ENCODE measurements at places on chromosomes 16 and 17. TPM values are rescaled to one million over a fixed set of nuclear protein-coding genes. Genes with fewer than 3 reads are reported as not detected.

The WFDC1 gene
- total RNA-seq, result 0.30 TPM

The DRC7 gene
- total RNA-seq, result not detected

The CCL18 gene
- not detected for total RNA-seq

The NPIPA3 gene
- 0.24 TPM for total RNA-seq

DNA sequence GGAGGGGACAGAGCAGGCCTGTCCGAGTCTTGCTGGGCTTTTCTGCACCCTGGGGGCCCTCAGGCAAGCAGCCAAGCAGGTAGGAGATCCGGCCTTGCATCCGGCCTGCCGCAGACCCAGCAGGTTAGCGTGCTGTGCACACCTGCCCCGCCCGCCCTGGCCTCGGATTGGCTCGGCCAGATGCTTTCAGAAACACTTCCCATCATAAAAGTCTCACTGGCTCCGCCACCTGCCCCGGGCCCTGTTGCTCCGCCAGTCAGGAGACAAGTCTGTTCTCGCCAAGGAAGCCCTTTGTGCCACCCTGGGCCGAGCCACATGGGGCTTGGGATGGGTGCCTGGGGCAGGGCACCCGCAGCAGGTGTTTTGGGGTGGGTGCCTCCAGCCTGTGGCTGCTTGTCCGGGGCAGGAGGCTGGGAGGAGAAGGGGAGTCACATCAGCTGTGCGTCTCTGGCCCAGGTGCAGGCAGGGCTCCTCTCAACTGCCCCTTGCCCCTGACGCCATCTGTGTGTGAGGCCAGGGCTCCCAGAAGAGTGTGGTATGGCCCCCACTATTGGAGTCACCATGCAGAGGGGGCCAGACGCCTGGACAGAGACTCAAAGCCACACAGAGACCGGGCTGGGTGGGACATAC lies 228.2 kb upstream of the GSE1 start:
- DNase-seq, result no peak

GRCh38 chr16:4392382-4393239 lies 21.0 kb downstream of the VASN start:
- DNase-seq, result peak; percentile 82

DNA sequence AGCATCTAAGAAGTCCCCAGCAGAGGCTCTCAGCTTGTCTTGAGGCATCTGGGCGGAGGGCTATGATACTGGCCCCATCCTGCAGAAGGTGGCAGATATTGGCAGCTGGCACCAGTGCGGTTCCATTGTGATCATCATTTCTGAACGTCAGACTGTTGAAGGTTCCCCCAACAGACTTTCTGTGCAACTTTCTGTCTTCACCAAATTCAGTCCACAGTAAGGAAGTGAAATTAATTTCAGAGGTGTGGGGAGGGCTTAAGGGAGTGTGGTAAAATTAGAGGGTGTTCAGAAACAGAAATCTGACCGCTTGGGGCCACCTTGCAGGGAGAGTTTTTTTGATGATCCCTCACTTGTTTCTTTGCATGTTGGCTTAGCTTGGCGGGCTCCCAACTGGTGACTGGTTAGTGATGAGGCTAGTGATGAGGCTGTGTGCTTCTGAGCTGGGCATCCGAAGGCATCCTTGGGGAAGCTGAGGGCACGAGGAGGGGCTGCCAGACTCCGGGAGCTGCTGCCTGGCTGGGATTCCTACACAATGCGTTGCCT lies at the start of gene CIITA:
CIITA (plus strand) TSS at position 404 of the 543 bp plus-strand sequence; CDS start at position 533, 129 bp downstream.
- DNase-seq, result peak; percentile 92

The STH gene
- not detected for total RNA-seq

The ZPBP2 gene
- not detected for total RNA-seq

- no peak for DNase-seq
These were observed 74.7 kb upstream of the TBX2 start for GRCh38 chr17:61324950-61325349.

DNA sequence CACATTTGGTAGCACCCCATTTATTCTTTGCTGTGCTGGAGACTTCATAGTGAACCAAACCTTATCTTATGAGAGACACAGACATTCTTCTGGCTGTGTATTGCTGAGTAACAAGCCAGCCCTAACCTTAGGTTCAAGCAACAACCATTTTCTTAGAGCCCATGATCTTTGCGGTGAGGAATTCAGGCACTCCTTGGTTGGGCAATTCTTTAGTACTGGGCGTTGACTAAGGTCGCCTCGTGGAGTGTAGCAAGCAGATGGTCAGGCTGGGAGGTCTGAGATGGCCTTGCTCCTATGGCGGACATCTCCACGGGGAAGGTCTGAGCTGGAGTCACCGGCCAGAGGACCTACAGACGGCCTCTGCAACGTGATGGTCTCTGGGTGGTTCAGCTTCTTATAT lies 43.1 kb downstream of the ARSG start:
- DNase-seq, result no peak

DNA sequence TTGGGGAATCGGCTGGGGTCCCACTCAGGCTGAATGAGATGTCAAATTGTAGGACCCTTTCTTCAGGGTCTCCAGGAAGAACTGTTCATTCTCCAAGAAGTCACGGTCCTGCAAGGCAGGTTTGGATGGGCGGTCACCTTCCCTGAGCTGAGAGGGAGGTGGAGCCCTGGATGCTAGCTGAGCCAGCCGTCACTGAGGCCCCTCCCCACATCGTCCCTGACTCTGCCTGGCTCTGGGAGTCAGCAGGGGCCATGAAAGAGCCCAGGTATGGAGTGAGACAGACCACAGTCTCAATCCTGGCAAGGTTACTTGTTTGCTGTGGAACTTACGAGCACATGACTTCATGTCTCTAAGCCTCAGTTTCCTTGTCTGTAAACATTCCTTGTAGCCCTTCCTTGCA lies 6.0 kb upstream of the MRPL38 start:
- no peak for DNase-seq

- no peak for DNase-seq
These were observed 98.1 kb downstream of the GNAO1 start for GRCh38 chr16:56289416-56289815.

DNA sequence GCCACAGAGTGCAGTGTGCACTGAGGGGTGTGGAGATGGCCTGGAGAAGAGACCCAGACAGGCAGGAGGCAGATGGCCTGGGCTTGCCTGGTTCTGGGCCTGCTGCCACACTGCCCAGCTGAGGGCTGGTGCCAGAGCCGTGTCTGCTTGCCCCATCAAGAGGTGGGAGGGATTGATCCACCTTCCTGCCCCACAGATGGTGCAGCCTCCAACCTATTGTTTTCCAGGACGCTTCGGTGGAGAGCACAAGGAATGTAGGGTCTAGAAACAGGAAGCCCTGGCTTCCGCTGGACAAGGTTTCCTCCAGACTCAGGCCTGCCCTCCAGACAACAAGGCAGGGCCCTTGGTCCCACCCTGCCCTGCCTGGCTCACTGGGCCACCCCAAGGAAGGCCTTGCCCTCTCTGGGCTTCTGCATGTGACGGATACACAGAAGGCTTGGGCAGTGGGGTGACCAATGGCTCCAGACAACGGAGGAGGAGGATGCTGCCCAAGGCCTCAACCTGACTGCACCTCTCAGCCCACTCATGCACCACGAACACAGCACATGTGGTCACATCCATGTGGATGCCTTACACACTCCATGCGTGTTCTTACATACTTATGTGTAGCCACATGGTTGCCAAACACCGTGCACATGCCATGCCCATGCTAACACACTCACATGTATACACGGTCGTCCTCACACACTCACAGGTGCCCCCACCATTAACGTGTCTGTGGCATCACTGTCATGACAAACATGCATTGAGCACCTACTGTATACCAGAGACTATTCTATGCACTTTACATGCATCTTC lies 6.5 kb upstream of the CDH5 start:
- DNase-seq, result no peak

- DNase-seq, result no peak
These were observed 1.4 kb downstream of the WSCD1 start for GRCh38 chr17:6071528-6072065.

DNA sequence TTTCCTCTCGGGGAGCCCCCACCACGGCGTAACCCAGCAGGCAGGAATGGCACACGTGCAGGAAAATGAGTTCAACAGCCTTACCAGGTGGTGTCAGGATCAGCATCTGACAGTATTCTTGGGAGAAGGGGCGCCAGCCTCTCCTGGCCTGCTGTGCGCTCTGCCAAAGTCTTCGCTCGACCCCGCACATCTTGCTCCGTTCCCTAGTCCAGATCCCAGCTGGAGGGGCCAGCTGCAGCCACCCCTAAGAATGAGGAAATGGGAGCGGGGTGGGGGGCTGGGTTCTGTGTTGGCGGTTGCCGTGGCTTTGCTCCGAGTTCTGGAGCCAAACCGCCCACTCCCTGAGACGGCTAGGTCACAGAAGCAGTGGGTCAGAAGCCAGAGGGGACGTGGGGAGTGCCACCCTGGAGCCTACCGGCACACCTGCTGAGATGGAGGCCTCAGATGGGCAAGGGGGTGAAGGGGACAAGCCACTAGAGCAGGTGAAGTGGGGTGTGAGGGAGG lies at the start of gene CHCT1:
CHCT1 (plus strand) TSS at position 328 of the 504 bp plus-strand sequence; CDS start at position 432, 104 bp downstream.
- no peak for DNase-seq

- DNase-seq, result peak; percentile 84
These were observed at the start of gene MLYCD for GRCh38 chr16:83898463-83899271. Gene MLYCD, plus strand, starts transcription at chr16:83899115. Its CDS starts 30 bp downstream, at chr16:83899145.

DNA sequence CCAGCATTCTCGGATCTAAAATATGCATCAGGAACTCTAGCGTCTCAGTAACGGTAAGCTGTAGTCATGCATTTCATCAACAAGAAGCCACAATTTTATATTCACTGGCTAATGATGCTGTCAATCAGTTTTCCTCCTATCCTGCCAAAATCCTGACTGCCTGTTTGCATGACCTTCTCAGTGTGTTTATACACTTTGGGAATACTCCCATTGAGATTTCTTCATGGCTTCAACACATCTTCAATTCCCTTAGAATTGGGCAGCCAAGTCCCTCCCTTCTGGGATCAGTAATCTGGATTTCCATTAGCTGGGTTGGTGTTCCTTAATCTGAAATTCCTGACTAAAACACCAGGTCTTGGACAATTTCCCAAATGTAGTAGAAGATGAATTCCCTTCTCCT lies 348.9 kb upstream of the DYNLRB2 start:
- no peak for DNase-seq

- DNase-seq, result no peak
These were observed 408.6 kb downstream of the HAPSTR1 start for GRCh38 chr16:9499941-9500593.

The C16orf74 gene
- 17.8 TPM for total RNA-seq

- no peak for DNase-seq
These were observed 121.5 kb downstream of the WSCD1 start for GRCh38 chr17:6191405-6192324.

- DNase-seq, result no peak
These were observed 83.5 kb downstream of the FTO start for GRCh38 chr16:53787423-53787822.

GRCh38 chr17:17313350-17313991 lies 10.3 kb downstream of the NT5M start:
- peak; percentile 55 for DNase-seq

GRCh38 chr17:18962494-18962815 lies 10.5 kb downstream of the SLC5A10 start:
- no peak for DNase-seq

- DNase-seq, result peak; percentile 12
These were observed 9.4 kb upstream of the CMTM4 start for GRCh38 chr16:66705790-66706505.

DNA sequence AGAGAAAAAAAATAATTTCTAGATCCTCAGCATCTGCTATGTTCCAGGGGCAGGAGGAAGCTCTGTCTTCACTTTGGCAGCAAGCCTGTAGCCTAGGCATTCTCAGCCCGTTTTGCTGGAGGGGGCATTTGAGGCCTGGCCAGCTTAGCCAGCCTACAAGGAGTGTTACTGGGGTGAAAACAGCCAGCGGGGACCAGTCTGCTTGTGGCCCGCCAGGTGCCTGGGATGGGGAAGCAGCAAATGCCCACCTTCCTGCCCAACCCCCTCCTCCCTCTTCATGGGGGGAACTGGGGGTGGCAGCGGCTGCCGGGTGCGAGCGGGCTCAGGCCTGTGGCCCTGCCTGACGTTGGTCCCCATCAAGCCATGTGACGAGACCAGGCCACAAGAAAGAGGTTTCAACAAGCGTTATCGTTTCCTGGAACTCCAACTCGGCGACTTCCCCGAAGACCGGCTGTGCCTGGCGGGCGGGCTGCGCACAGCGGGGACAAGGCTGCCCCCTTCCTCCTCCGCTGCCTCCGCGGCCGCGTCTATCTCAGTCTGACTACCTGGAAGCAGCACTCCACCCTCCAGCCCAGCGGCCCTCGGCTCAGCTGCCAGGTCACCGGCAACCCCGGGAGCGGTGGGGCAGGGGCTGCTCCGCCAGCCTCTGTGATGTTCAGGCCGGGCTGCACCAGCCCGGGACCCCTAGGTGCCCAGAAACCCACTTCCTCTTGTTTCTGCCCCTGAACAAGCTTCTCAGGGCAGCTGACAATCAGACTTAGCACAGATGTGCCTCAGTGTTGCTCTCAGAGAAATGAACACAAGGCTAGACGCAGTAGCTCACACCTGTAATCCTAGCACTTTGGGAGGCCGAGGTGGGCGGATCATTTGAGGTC lies 22.9 kb downstream of the SOCS1 start:
- no peak for DNase-seq

The PRAC1 gene
- not detected for total RNA-seq

DNA sequence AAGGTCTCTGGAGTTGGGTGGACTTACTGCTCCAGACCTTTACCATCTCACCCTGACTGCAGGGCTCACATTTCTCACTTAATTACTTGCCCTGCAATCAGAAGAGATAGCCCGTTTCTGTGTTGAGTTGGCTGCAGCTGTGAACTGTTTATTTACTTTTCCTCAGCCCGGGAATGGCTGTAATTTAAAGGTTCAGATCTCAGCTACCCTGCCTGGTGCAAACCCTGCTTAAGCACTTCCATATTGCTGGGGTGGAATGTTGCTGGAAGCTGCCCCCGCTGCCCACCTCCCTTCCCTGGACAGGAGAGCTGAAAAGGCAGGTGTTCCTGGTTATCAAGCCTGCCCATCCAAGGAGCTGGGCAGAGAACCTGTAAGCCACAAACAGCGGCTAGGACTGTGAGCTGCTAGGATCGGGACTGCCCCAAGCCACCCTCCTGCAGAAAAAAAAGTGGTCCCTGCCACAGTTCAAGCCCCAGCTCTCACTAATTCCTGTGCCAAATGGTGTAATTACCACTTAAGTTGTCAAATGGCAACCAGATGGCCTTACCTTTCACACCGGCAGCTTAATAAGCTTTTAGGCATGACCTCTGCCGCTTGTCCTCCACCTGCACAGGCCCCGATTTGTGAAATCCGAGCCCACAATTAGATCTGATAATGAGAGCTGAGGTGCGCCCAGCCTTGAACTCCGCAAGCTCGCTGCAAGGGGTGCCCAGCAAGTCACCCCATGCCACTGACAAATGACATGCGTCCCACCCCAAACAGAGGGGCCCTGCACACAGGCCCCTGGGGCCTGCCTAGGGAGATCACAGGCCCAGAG lies 269.8 kb downstream of the C16orf95 start:
- DNase-seq, result peak; percentile 26

The TERB1 gene
- not detected for total RNA-seq

DNA sequence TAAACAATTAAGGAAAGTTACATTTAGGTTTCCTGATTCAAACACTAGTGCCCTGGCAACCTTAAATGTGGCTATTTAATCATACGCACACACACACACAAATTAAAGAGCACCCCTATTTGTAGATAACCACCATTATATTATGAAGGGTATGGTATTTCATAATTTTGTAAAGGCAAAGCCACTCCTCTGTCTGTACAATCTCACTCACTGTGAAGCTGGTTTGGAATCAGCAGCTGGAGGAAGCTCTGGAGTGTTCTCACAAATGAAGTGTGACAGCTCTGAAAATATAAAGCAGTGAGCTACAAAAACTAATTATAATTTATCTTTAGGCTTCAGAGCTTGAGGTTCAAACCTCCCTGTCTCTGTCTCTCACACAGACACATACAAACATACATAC lies 57.9 kb upstream of the KCNJ16 start:
- no peak for DNase-seq

GRCh38 chr16:49889725-49890397 lies 33.9 kb upstream of the ZNF423 start:
- no peak for DNase-seq

The NPTX1 gene
- not detected for total RNA-seq
